Suprapubic skin (tissue), 4 donors: ENCODE measurements at places on chromosomes 6 and 20. TPM values are rescaled to one million over a fixed set of nuclear protein-coding genes. Genes with fewer than 3 reads are reported as not detected.

DNA sequence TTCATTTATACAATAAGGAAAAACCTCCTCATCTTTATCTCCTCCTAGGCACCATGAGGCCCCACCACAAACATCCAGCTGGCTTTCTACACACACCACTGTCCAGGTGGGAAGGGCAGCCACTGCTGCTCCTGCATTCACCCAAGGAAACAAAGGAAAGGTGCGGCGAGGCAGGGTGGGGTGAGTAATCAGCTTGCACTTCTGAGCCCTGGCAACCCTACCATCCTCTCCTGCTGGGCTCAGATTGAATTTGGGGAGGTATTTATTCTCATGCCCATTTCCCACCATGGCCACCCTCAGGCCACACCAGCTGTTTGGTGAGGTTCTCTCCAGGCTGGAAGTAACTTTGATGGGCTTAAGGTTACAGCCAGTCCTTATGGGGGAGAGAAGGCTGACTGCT lies 31.2 kb upstream of the SPDEF start:
- no peak for DNase-seq
- peaks cover 25% of the 10 kb centered on the region for H3K36me3 ChIP-seq
- H3K27ac ChIP-seq, result no peak overlapping the region
- H3K27me3 ChIP-seq, result no peaks in the 10 kb centered on the region
- H3K4me3 ChIP-seq, result no peak overlapping the region
- H3K4me1 ChIP-seq, result peaks cover 7% of the 10 kb centered on the region

ABHD16B gene
- not detected for total RNA-seq

DNA sequence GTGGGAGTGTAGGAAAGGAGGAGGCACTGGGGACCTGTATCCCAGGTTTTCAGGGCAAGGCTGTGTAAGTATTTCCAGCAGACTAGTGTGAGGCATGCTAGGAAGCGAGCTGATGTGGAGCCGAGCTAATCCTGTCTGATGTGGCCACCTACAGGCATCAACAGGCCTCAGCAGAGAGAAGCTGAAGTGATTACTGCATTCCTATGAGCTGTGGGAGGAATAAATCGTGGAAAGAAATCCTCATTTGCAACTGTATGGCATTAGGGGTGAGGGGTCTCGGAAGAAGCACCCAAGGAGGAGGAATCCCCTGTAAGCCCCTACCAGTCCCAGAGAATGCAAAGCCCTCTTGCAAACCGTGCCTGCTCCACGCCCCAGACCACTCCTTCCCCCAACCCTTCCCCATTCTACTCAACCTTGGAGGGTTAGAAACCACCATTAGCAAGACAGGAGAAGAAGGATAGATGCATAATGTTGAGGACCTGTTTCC lies 41.6 kb downstream of the C6orf15 start:
- H3K36me3 ChIP-seq, result no peaks in the 10 kb centered on the region
- no peaks in the 10 kb centered on the region for H3K27me3 ChIP-seq
- no peak overlapping the region for H3K27ac ChIP-seq
- H3K4me3 ChIP-seq, result no peak overlapping the region

DNA sequence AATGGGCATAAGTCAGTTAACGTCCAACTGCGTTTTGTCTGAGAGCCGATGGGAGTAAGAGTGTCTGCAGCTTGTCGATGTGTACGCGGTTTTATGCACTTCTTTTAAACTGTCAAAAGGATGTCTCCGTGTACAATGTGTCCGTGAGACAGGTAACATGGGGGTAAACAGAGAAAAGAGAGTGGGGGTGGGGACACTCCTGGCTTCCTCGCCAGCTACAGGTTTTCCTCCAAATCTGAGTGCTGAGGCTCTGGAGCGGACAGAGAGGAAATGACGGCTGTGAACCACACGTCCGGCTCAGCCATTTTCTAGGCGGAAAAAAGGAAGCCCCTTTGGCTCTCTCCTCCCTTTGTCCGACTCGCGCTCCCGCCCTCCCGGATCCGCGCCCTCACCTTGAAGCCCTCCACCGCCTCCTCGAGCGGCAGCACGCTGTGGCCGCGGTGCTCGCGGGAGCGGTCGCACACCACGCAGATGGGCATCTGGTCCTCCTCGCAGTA lies 916 bp downstream of the TRIM27 start:
- H3K27me3 ChIP-seq, result no peaks in the 10 kb centered on the region
- H3K4me3 ChIP-seq, result peak overlapping the region; percentile 93
- H3K4me1 ChIP-seq, result peaks cover 20% of the 10 kb centered on the region
- no peak for DNase-seq
- H3K27ac ChIP-seq, result peak overlapping the region; percentile 96

DNA sequence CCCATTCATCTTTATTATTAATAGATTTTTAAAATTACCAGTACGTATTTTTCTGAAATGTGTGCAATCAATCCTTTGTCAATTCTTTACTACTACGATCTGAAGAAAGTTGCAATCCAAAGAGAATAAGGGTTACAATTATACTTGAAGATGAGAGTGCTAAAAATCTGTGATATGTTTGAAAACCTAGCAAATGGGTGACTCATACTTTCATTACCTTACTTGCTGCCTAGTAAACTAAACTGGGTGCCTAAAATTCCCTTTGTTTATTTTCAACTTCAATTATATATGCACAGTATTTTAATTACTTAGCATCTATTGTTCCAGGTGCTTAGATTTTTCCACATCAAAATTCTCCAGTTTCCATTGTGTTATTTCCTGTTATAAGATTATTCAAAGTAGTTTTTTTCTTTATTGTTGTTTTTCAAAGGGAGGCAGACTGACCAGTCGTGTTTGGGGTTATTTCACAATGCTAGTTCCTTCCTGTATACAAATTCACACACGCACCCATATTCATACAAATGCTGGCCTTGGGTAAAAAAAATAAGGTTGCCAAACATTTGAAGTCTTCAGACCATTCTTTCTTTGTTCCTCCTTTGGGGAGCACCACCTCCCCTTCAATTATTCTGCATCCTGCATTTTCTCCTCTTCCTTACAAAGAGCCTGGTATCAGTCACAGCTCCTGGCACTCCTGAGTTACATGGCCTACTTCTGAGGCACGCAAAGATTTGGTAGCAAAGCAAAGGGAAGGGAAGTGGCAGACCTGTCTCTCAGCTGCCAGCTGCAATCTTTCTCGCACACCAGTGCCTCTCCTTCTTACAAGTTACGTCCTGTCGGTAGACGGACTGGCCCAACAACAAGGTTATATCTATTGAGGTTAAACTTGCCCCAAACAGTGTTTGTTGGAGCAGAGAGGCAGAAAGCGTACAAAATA lies 16.2 kb upstream of the FAM135A start:
- H3K27ac ChIP-seq, result peak overlapping the region; percentile 85
- DNase-seq, result no peak
- no peaks in the 10 kb centered on the region for H3K36me3 ChIP-seq
- H3K4me1 ChIP-seq, result peaks cover 30% of the 10 kb centered on the region

DNA sequence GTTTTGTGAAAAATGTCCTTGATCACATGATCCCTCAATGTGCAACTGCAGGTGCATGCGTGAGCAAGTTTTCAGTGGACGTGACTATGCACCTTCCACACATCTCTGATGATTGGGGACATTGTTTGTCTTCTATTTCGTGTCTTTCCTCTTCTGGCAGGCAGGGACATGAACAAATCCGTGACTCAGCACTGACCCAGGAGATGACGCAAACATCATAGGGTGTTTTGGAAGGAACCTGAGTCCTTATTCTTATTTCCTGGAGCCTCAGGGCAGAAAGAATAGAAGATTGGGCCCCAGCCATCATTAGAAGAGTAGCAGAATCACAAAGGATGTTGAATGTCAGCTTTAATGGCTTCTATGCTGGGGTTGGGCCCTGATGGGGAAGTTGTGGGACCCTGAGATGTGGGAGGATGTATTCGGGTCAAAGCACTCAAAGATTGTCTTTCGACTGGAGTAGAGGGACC lies 11.9 kb upstream of the SIRPD start:
- no peak overlapping the region for H3K4me3 ChIP-seq
- peaks cover 9% of the 10 kb centered on the region for H3K27me3 ChIP-seq
- no peaks in the 10 kb centered on the region for H3K4me1 ChIP-seq
- H3K36me3 ChIP-seq, result no peaks in the 10 kb centered on the region
- no peak for DNase-seq
- H3K27ac ChIP-seq, result no peak overlapping the region

GRCh38 chr20:11936157-11936556 lies 18.5 kb downstream of the BTBD3 start:
- no peak overlapping the region for H3K4me3 ChIP-seq
- no peaks in the 10 kb centered on the region for H3K4me1 ChIP-seq
- no peaks in the 10 kb centered on the region for H3K27me3 ChIP-seq
- no peak overlapping the region for H3K27ac ChIP-seq
- H3K36me3 ChIP-seq, result no peaks in the 10 kb centered on the region

DNA sequence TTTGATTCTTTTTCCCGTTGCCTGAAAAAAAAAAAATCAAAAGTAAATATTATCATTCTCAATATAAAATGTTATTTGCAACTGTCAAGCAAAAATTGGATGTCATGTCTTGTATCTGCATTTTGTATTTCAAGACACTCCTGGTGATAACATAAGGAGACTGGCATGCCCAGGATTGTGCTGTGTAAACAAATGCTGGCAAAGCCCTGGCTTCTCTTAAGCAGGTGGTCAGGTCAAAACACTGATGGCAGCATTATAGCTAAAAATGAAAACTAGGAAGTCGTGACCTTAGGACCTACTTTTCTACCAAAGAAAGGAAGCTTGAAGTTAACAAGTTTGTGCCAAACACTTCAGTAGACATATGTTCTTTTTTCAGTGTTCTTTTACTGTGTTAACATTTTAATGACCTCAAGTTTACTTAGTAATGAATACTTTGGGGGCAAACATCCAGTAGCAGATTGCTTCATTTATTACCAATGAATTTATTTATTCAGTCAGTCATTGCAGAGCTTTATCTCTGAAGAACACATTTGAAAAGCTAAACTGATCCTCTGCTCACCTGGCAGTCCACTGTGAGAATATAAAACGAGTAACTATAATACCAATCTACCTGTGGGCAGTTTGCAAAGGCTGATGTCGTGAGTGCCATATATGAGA lies 243.1 kb upstream of the FLRT3 start:
- no peaks in the 10 kb centered on the region for H3K36me3 ChIP-seq
- H3K27ac ChIP-seq, result no peak overlapping the region
- no peaks in the 10 kb centered on the region for H3K27me3 ChIP-seq
- no peak overlapping the region for H3K4me3 ChIP-seq
- no peaks in the 10 kb centered on the region for H3K4me1 ChIP-seq

CAPN11 gene
- total RNA-seq, result 1.7 TPM

WFDC12 gene
- total RNA-seq, result 0.98 TPM

GRCh38 chr6:6825193-6825784 lies 236.8 kb downstream of the LY86 start:
- no peaks in the 10 kb centered on the region for H3K27me3 ChIP-seq
- H3K36me3 ChIP-seq, result no peaks in the 10 kb centered on the region
- peak; percentile 74 for DNase-seq
- no peak overlapping the region for H3K4me3 ChIP-seq

BEND3 gene
- 2.1 TPM for total RNA-seq

SYCP2L gene
- total RNA-seq, result not detected

CRIP3 gene
- 2.6 TPM for total RNA-seq

- no peak for DNase-seq
- no peak overlapping the region for H3K27ac ChIP-seq
- no peak overlapping the region for H3K4me3 ChIP-seq
- H3K4me1 ChIP-seq, result no peaks in the 10 kb centered on the region
- no peaks in the 10 kb centered on the region for H3K27me3 ChIP-seq
These were observed 372.1 kb downstream of the KIF16B start for GRCh38 chr20:16201191-16201590.

EDN3 gene
- 1.5 TPM for total RNA-seq

- H3K27me3 ChIP-seq, result no peaks in the 10 kb centered on the region
- H3K4me3 ChIP-seq, result peak overlapping the region; percentile 37
- peaks cover 81% of the 10 kb centered on the region for H3K4me1 ChIP-seq
These were observed 38.4 kb downstream of the ZMYND8 start for GRCh38 chr20:47318027-47318585.

DNA sequence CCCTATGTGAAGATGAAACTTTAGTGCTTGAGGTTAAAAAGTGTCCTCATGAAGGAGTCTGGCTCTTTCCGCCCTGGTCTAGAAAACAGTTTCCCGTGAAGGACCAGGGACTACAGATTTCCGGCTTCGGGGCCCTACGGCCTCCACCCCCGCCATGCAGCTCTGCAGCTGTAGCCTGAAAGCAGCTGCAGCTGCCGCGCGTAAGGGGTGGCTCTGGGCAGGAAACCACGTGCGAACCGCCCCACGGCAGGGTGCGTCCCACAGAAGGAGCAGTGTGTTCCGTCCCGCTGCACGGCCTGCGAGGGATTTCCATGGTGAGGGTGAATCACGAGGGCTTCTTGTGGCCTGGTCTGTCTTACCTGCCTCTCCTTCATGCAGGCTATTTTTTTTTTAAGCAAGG lies 117.0 kb downstream of the ERMARD start:
- H3K27ac ChIP-seq, result no peak overlapping the region
- DNase-seq, result no peak
- no peaks in the 10 kb centered on the region for H3K36me3 ChIP-seq
- peaks cover 2% of the 10 kb centered on the region for H3K4me1 ChIP-seq

GRCh38 chr20:63966172-63966943 lies 3.4 kb downstream of the ZNF512B start:
- H3K4me3 ChIP-seq, result no peak overlapping the region
- H3K27me3 ChIP-seq, result no peaks in the 10 kb centered on the region

ZNF831 gene
- 1.0 TPM for total RNA-seq

DNA sequence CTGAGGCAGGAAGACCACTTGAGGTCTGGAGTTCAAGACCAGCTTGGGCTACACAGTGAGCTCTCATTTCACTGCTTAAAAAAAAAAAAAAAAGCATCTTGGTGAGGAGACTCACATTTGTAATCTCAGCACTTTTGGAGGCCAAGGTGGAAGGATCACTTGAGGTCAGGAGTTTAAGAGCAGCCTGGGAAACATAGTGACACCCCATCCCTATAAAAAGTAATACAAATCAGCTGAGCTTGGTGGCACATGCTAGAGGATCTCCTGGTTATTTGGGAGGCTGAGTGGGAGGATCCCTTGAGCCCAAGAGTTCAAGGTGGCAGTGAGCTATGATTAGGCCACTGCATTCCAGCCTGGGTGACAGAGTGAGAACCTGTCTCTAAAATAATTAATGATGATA lies 29.4 kb upstream of the SYNCRIP start:
- no peak overlapping the region for H3K27ac ChIP-seq
- H3K36me3 ChIP-seq, result peaks cover 3% of the 10 kb centered on the region
- peaks cover 46% of the 10 kb centered on the region for H3K4me1 ChIP-seq

MLN gene
- total RNA-seq, result not detected

GRCh38 chr20:46332373-46333160 lies 24.3 kb upstream of the CDH22 start:
- H3K4me3 ChIP-seq, result no peak overlapping the region
- no peak overlapping the region for H3K27ac ChIP-seq
- DNase-seq, result no peak
- peaks cover 45% of the 10 kb centered on the region for H3K4me1 ChIP-seq
- H3K27me3 ChIP-seq, result peaks cover 59% of the 10 kb centered on the region
- H3K36me3 ChIP-seq, result no peaks in the 10 kb centered on the region

GRCh38 chr6:23349521-23350147 lies 776.4 kb upstream of the NRSN1 start:
- no peaks in the 10 kb centered on the region for H3K27me3 ChIP-seq
- no peaks in the 10 kb centered on the region for H3K4me1 ChIP-seq
- no peak overlapping the region for H3K27ac ChIP-seq
- no peak overlapping the region for H3K4me3 ChIP-seq
